ENCODE measurements at places on chromosomes 2 and 18.

DNA sequence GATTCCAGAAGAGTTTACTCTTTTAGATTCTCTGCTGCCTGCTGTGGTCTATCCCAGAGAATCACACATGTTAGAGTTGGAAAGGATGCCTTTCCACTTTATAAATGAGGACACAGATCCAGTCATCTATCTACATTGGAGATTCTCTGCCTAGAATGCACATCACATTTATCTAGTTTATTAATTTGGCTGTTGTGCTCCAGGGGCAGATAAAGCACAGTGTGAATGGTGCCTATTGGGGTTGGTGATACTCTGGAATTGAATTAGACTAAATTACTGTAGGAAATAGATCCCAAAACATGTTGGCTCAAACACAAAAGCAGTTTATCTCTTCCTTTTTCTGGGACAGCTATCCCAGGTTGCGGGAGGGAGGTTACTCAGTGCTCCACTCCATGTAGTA, 14.9 kb downstream of the SIX2 start:
- DNase-seq, result no peak

GRCh38 chr2:170314744-170315447, 136.9 kb downstream of the MYO3B start:
- DNase-seq, result no peak

- DNase-seq, result no peak
Measured at GRCh38 chr2:227295806-227296205, 29.2 kb upstream of the MFF start.

DNA sequence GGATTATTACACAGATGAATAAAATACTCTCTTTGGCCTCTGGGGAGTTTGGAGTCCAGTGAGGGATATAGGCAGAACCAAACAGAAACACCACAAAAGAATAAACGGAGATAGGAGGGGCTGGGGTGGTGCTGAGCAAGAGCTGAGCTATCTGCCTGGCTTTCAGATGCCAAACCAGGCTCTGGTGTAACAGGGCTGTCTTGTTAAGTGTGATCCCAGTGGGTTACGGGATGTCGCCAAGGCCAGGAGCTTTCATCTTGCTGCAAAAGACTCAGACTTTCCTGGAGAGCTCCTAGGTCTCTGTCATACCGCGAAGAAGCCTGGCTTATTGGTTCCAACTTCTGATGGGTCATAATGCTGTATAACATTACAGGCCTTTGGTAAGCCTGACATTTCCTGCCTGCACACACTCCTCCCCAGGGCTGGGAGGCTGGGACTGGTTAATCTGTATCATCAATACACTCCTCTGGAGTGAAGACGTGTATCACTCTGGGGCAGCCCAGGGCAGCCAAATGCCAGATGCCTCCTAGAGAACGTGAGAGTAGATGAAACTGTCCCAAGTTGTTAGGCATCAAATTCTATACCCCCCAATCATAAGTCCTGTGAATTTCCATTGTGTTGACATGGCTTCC, 60.5 kb downstream of the STPG4 start:
- DNase-seq, result no peak

DNA sequence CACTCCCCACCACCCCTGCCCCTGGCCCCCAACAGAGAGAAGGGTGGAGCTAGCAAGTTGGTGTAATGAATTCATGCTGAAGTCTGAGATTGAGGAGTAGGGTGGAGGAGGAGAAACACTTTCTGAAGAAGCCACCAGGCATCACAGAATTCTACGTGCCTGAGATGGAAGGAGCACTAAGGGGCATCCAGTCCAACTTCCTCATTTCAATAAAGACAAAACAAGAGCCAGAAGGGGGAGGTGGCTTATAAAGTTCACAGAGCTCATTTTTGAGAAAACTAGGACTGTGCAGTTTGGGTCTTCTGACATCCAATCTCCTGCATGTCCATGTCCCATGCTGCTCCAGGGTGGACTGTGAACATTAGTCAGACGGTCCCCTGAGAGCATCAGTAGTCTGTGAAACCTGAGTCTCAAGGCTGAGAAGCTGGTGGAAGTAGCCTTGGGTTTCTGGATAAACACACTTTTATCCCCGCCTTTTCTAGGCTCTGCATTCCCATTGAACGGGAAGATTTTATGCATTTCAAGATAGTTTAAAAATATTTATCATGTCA, 77.7 kb downstream of the TRIM43 start:
- DNase-seq, result no peak

GRCh38 chr18:74817576-74817975, 219.9 kb downstream of the ZNF407 start:
- DNase-seq, result no peak

DNA sequence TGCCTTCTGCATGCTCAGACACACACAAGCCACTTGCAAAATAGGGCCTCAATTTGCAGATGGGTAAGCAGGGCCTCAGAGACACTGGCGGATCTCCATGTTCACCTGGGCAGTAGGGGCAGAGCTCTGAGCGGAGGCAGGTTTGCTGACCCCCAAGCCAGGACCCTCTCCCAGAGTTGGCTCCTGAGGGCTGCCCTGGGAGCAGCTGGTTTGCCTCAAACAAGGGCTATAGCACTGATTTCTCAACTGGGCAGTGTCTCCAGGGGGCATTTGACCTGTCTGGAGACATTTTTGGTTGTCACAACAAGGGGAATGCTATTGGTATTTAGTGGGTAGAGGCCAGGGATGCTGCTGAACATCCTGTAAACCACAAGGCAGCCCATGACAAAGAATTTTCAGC, 11.6 kb downstream of the GLI2 start:
- no peak for DNase-seq
